ENCODE measurements at places on chromosomes 2 and 18. TPM values are rescaled to one million over a fixed set of nuclear protein-coding genes. Genes with fewer than 3 reads are reported as not detected.

The CNRIP1 gene
- total RNA-seq = 8.0 TPM

DNA sequence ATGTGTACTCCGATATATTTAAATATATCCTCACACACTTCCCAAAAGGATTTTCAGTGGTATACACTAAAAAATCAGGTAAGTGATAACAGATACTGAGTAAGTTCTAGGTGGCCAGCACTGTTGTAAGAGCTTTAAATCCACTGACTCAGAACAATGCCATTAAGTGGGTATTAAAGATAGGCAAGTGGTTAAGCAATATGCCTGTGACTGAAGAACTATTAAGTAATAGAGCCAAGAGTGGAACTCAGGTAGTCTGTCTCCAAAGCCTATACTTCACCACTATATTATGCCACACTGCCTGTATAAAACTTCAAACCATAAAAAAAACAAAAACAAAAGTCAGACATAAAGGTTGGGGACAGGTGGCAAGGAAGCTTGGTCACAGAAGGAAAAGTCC, 37.2 kb downstream of the THUMPD2 start:
- no peak for DNase-seq

GRCh38 chr18:24936691-24937090, 415.3 kb downstream of the ZNF521 start:
- DNase-seq = no peak

- DNase-seq = no peak
These were observed 138.4 kb downstream of the LAMA3 start for GRCh38 chr18:23827681-23828080.

DNA sequence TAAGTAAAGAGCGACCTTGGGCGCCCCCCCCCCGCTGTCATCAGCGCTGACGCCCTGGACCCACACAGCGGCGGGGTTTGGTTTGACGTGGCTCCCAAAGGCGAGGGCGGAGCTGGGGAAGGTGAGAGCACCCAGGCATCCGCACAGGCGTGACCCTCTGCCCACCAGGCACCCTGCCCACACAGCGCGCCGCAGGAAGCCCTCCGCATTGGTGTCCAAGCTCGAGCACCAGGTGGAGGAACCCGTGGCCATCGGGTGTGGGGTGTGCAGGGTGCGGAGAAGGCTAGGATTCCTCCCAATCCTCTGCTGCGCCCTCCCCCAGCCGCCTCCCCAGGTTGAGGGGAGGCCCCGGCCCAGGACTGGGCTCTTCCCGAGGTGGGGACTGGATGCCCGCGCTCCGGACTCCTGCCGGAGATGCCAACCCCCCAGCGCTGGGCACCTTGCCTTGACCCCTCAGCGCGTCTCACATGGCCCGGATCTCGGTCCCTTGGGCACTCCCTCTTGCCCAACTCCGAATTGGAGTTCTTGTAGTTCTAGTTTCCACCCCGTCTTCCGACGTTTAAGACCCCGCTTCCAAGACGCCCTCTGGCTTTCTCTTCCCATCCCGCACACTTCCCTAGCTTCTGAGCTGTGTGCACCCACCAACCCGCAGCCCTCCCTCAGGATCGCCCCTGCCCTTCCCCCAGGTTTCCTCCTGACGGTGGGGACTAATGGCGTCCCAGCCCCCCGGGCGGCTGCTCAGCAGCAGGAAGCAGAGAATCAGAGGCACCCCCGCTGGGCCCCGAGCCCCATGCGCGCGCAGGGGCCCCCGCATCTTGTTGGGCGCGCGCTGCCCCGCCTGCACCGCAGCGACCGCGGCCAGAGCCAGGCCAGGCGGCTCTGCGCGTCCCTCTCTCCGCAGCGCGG, 25.9 kb upstream of the RESP18 start:
- no peak for DNase-seq

All from left ventricle myocardium inferior (tissue), 1 donor.